ENCODE measurements at places on chromosomes 2 and 18. TPM values are rescaled to one million over a fixed set of nuclear protein-coding genes. Genes with fewer than 3 reads are reported as not detected.
A peak's percentile ranks its signal among the peaks of the same experiment; 100 is the strongest.

The ABCB11 gene
- total RNA-seq, result 0.04 TPM

The FBXO41 gene
- 0.09 TPM for total RNA-seq

GRCh38 chr2:215746887-215747615 is 266.3 kb downstream of the MREG start:
- no peak for DNase-seq
- no peak overlapping the region for H3K27ac ChIP-seq
- H3K4me1 ChIP-seq, result peaks cover 17% of the 10 kb centered on the region
- H3K4me3 ChIP-seq, result no peak overlapping the region
- no peaks in the 10 kb centered on the region for H3K36me3 ChIP-seq

- no peaks in the 10 kb centered on the region for H3K36me3 ChIP-seq
- DNase-seq, result peak; percentile 89
- peak overlapping the region; percentile 16 for H3K27ac ChIP-seq
- H3K4me1 ChIP-seq, result peaks cover 20% of the 10 kb centered on the region
- H3K4me3 ChIP-seq, result peak overlapping the region; percentile 30
- H3K27me3 ChIP-seq, result peaks cover 3% of the 10 kb centered on the region
Measured at GRCh38 chr2:9142551-9143263, 63.9 kb upstream of the ASAP2 start.

DNA sequence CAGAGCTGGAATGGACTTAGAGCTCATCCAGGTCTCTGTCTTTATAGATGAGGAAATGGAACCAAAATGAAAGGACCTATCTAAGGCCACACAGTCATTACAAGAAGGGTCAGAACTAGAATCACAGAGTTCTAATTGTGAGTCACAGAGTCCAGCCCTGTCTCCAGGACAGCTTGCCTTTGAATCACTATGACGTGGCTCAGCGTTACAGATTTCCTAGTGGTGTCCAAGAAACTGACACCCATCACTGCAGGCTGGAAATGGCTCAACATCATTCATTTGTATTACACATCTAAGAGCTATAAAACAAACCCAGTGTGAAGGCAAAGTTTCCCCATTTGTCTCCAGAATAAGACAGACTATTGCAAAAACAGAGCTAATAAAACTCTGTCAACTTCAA is 164.3 kb upstream of the SIX2 start:
- no peaks in the 10 kb centered on the region for H3K36me3 ChIP-seq
- no peak overlapping the region for H3K4me3 ChIP-seq
- H3K27me3 ChIP-seq, result peaks cover 30% of the 10 kb centered on the region
- DNase-seq, result no peak

Measured in muscle of leg (tissue), 16 donors.